ENCODE measurements at places on chromosomes 6 and 20. TPM values are rescaled to one million over a fixed set of nuclear protein-coding genes. Genes with fewer than 3 reads are reported as not detected.

The CUTA gene
- 33.1 TPM for total RNA-seq

The SLC17A9 gene
- total RNA-seq = 16.0 TPM

The TSBP1 gene
- not detected for total RNA-seq

The ZNF512B gene
- total RNA-seq = 11.8 TPM

The JPH2 gene
- total RNA-seq = 0.09 TPM

The ENPP3 gene
- total RNA-seq = 0.75 TPM

The CDC40 gene
- 13.4 TPM for total RNA-seq

The GPANK1 gene
- 8.7 TPM for total RNA-seq

The DNMT3B gene
- total RNA-seq = 0.84 TPM
